Activated B cell treated with CpG ODN at 0.5 μM for 24 hours (primary cell): ENCODE measurements at places on chromosomes 5 and 9. TPM values are rescaled to one million over a fixed set of nuclear protein-coding genes. Genes with fewer than 3 reads are reported as not detected.

The ECM2 gene
- not detected in 2 replicates for total RNA-seq

The PCDHA8 gene
- not detected in 2 replicates for total RNA-seq

The LCP2 gene
- total RNA-seq: 7.0 and 8.5 TPM in 2 replicates

The BRINP1 gene
- total RNA-seq: not detected in 2 replicates

The FST gene
- not detected in 2 replicates for total RNA-seq

The TAL2 gene
- 0.38 TPM in 1 of 2 replicates, not detected in the other for total RNA-seq

The TXNDC8 gene
- total RNA-seq: not detected in 2 replicates

The TLE4 gene
- 62.6 and 63.9 TPM in 2 replicates for total RNA-seq

The RGS7BP gene
- not detected in 2 replicates for total RNA-seq

The KIF2A gene
- total RNA-seq: 42.6 and 45.9 TPM in 2 replicates

The CTXN3 gene
- total RNA-seq: not detected in 2 replicates

The COX7C gene
- 486 and 584 TPM in 2 replicates for total RNA-seq

The CATSPER3 gene
- total RNA-seq: 0.95 and 0.98 TPM in 2 replicates

GRCh38 chr5:180830253-180831138 lies 27.9 kb upstream of the MGAT1 start:
- no peak for DNase-seq

DNA sequence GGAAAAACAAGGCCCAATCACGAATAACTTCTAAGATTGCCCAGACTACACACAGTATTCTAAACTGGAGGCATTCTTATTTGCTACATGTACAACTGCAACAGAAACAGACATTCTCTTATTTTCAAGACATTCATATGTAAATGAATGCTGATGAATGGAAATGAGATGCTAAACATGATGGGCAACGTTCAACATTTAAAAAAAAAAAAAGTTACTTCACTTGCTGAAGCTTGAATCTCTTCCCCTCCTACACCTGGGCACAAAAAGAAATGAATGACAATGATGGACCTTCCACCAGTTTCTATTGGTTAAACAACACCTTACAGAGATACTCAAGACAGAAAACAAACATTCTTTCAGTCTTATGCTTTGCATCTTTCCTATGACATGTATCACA lies 160.5 kb downstream of the BNC2 start:
- DNase-seq: no peak

GRCh38 chr9:137795156-137795666 lies 82.4 kb upstream of the CACNA1B start:
- DNase-seq: no peak

- no peak for DNase-seq
Observed at GRCh38 chr5:68407311-68408239, 192.0 kb downstream of the PIK3R1 start.

GRCh38 chr9:132384376-132384775 lies 22.3 kb downstream of the TTF1 start:
- no peak for DNase-seq

GRCh38 chr9:112751056-112751795 lies 666 bp downstream of the SNX30 start:
- DNase-seq: peak; percentile 42

GRCh38 chr5:100842080-100842479 lies 61.0 kb downstream of the ST8SIA4 start:
- DNase-seq: no peak

- DNase-seq: no peak
Observed at GRCh38 chr9:81539317-81539716, 150.0 kb downstream of the TLE1 start.

DNA sequence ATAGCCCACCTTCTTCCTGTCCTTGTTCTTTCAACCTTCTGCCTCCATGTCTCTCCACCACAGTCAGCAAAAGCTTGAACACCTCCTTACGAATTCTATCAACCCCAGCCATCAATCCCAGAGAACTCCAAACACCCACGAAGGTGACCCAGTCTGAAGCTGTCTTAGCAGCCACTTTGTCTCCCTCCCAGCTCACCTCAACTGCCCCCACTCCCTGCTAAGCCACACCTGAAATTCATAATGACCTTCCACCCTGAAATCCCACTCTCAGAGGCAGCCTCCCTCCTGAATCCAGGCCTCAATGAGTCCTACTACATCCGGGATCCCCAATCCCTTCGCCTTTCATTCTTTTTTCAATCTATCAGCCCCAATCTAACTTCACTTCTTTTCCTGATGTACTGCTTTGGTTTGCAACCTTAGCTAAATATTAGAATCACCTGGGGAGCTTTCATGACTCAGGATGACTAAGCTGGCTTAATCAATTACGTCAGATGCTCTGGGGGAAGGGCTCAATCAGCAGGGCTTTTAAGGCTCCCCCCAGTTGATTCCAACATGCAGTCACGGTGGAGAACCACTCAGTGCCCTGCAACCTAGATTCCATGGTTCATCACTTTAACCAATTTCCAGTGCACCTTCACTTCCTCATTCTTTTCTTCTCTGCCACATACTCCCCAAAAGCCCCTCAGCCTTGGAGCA lies 32.2 kb downstream of the BHMT start:
- DNase-seq: no peak

GRCh38 chr5:98865690-98866089 lies 63.1 kb downstream of the CHD1 start:
- no peak for DNase-seq

GRCh38 chr9:74497748-74498620 lies 849 bp downstream of the RORB start:
- peak; percentile 17 for DNase-seq

DNA sequence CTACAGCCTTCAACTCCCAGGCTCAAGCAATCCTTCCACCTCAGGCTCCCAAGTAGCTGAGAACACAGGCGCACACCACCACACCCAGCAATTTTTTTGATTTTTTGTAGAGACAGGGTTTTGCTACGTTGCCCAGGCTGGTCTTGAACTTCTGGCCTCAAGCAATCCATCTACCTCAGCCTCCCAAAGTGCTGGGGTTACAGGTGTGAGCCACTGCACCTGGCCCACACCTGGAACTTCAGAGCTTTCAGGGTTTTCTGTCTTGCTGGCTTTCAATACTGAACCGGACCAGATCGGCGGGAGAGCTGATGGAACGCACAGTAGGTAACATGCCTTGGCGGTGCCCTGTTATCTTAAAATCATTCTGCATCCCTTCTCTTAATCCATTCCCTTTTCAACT lies 30.8 kb downstream of the IPPK start:
- no peak for DNase-seq

GRCh38 chr5:138469540-138470321 lies 4.5 kb downstream of the EGR1 start:
- DNase-seq: no peak

- DNase-seq: no peak
Observed at GRCh38 chr5:143471666-143472464, 68.4 kb upstream of the NR3C1 start.

GRCh38 chr9:129568560-129569501 lies 52.1 kb downstream of the C9orf50 start:
- no peak for DNase-seq

DNA sequence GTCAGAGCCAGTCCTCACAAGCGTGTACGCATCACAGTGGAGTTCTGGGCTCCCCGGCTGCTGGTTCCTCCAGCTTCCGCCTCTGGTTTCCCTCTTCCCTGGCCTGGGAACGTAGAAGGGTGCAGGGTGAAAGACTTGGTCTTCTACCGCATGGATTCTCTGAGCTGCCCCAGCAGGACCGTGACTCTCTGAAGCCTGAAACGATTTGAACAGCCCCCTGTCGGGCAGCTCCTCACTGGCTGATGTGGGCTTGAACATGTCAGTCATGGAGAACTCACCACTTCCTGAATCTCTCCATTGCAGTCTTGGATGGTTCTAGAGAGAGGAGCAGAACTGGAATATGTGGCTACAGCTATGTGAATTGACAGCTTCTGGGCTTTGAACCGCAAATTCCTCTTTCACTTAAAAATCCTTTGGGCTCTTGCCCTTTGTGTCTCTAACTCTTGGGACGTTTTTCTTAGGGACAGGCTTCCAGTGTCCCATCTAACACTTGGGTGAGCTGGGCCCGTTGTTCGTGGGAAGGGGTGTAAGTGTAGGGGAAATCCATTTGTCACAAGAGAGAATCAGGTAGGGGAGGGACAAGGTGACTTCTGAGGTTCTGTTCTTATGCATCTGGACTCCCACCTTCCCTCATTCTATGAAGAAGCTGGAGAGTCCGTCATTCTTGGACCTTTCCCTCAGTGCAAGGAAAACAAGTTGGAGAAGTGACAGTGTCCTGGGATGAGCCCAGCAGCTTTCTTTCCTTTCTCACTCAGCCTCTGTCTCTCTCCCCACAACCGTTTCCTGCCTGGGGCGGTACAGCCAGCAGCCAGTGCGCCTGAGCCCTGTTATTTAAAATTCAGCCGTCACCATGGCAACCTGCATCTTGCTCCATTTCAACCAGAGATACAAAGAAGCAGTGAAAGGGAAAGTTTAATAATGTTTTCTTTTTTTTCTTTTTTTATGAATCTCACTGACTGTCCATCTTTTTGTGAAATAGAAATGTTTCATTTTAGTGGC lies 84.7 kb downstream of the PTTG1 start:
- no peak for DNase-seq
